ENCODE measurements at places on chromosomes 7 and 10. TPM values are rescaled to one million over a fixed set of nuclear protein-coding genes. Genes with fewer than 3 reads are reported as not detected.

The SHH gene
- total RNA-seq, result 2.7 TPM

The TMEM196 gene
- not detected for total RNA-seq

The IMMP2L gene
- total RNA-seq, result 16.7 TPM

The JAKMIP3 gene
- 1.6 TPM for total RNA-seq

The ZNF107 gene
- 2.5 TPM for total RNA-seq

The MSRB2 gene
- 12.7 TPM for total RNA-seq

The AKR1C4 gene
- total RNA-seq, result 0.30 TPM

The RARRES2 gene
- total RNA-seq, result not detected

The NPY4R2 gene
- 15.2 TPM for total RNA-seq

The GRID2IP gene
- not detected for total RNA-seq

The NPSR1 gene
- total RNA-seq, result not detected

The NKX1-2 gene
- 0.05 TPM for total RNA-seq

The CASTOR2 gene
- total RNA-seq, result 3.9 TPM

The CALHM2 gene
- 5.1 TPM for total RNA-seq

The NME8 gene
- total RNA-seq, result not detected

The PROSER2 gene
- 31.5 TPM for total RNA-seq

The AOC1 gene
- total RNA-seq, result not detected

The SPACDR gene
- total RNA-seq, result 0.73 TPM

The DTX2 gene
- 41.7 TPM for total RNA-seq

The ADAM22 gene
- total RNA-seq, result 0.25 TPM

The VWC2 gene
- not detected for total RNA-seq

The ASIC3 gene
- 12.2 TPM for total RNA-seq

The MMD2 gene
- total RNA-seq, result not detected

The UCN3 gene
- total RNA-seq, result not detected

The WIPF3 gene
- total RNA-seq, result 0.57 TPM

The TDRD1 gene
- total RNA-seq, result not detected

The TCAF2 gene
- total RNA-seq, result 0.36 TPM

The ADRB1 gene
- 0.98 TPM for total RNA-seq

The TYW1 gene
- total RNA-seq, result 15.9 TPM

The TRPV5 gene
- not detected for total RNA-seq

The EGFR gene
- 111 TPM for total RNA-seq

The MRLN gene
- total RNA-seq, result not detected

The TFPI2 gene
- total RNA-seq, result 302 TPM

The SLC29A4 gene
- 15.3 TPM for total RNA-seq

The DEPP1 gene
- 0.81 TPM for total RNA-seq

The TUBAL3 gene
- total RNA-seq, result 0.48 TPM

The RAPGEF5 gene
- 0.12 TPM for total RNA-seq

The PARD3 gene
- total RNA-seq, result 95.5 TPM

The FEZF1 gene
- not detected for total RNA-seq

The IL6 gene
- total RNA-seq, result 4.6 TPM

The ST8SIA6 gene
- 0.08 TPM for total RNA-seq

The CCAR1 gene
- total RNA-seq, result 82.1 TPM

The VIPR2 gene
- total RNA-seq, result not detected

The PLCE1 gene
- total RNA-seq, result 6.2 TPM

The NFE2L3 gene
- total RNA-seq, result 11.7 TPM

The ANKRD30A gene
- 0.88 TPM for total RNA-seq

The EVX1 gene
- total RNA-seq, result not detected

The FFAR4 gene
- 0.44 TPM for total RNA-seq

The PDK4 gene
- total RNA-seq, result 22.0 TPM

The DPP6 gene
- total RNA-seq, result not detected

The LBX1 gene
- not detected for total RNA-seq
